Suppressor macrophage (primary cell): ENCODE measurements at places on chromosomes 1 and 21.

- DNase-seq: peak; percentile 92
These were observed 1.1 kb upstream of the ZNF496 start for GRCh38 chr1:247332623-247333361.

DNA sequence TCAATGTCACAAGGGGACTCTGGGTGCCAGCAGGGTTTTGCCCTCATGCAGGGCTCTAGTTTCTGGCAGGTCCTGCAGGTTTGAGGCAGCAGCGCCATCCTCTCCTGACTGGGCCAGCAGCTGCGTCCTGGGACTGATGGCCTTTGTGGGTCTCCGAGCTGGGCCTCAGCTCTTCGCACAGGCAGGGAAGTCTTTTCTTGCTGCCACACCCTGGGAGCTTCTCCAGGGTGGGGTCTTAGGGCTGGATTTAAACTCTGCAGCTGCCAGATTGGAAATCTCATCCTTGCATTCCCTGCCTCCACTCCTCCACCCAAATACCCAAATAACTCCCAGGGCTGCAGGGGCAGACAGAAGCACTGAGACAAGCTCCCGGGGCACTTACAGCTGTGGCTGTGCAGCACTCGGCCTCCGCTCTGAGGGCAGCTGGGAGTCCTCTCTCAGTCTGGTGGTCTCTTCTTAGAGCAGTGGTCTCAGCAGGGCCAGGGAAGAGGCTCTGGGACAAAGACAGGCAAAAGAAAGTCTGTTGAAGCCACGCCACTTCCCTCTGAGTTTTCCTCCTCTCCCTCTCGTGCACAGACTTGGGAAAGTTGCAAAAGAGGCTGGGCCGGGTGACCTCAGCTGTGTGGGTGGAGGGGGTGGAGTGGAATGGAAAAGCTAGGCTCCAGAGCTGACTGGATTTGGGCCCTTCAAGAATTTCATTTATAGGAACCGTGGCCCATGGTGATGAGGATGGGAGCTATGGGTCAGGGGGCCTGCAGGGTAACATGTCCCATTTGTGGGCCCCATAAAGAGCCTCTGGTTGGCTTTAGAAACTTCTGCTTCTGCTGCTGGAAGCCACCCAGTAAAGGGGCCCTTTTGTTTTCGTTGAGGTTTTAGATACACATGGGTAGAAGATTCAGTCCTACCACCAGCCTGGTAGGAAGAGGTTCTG is at the start of gene RAB7B:
Gene RAB7B (minus strand): TSS at position 525 of the 931 bp plus-strand sequence. CDS start 9,260 bp downstream, outside the sequence.
- DNase-seq: peak; percentile 92

DNA sequence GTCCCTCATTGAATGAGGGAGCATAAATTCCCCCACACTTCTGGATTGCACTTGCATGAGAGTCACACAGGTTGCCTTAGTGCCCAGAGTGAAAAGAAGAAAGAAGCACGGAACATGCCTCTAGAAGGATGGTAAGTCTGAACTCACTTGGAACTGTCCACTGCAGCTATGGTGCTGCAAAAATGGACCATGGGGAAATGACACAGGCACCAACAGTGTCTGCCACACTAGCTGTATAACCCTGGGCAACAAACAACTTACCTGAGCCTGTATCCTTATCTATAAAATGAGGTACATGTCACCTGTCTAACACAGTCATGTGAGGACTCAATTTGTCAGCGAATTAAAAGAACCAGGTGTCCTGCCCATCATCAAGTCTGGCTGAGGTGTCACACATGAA is 50.7 kb downstream of the PALMD start:
- no peak for DNase-seq

- no peak for DNase-seq
These were observed 13.0 kb downstream of the CAMSAP2 start for GRCh38 chr1:200751717-200752116.

GRCh38 chr1:33241866-33242265 is 14.4 kb upstream of the ZNF362 start:
- DNase-seq: no peak

DNA sequence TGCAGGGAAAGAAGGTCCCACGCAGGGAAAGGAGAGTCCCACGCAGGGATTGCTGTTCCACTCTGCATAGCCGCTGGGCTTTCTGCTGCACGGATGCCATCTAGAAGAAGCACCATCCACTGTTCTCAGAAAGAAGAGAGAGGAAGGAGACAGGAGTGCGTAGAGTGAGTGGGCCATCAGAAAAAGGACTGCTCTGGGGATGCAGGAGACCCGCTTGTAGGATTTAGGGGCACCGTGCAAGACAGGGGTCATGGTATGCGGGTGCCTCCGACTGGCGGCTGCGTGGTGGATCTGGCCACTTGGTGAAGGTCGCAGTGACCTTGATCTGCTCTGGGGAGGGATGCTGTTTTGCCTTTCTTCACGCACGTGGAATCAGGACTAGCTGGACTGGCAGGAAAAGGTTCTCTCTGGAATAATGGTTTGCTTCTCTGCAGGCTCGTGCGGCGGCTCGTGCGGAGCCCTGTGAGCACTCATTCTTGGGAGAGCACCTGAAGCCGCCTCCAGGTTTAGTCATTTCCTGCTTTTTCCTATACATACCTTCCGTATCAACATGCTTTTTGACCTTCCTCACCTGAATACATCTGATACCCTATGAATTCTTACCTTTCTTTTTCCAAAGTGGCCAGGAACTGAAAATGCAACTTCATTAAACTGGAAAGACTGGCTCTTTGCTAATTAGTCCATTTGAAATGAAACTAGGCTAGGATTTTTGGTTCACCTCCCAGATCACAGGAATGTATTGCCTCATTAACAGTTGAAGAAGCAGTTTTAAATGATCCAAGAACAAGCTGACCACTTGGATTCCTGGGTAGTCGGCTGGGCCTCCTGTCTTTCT is 181.6 kb downstream of the KIF26B start:
- DNase-seq: no peak

GRCh38 chr21:42669041-42669440 is 15.6 kb downstream of the PDE9A start:
- DNase-seq: no peak

DNA sequence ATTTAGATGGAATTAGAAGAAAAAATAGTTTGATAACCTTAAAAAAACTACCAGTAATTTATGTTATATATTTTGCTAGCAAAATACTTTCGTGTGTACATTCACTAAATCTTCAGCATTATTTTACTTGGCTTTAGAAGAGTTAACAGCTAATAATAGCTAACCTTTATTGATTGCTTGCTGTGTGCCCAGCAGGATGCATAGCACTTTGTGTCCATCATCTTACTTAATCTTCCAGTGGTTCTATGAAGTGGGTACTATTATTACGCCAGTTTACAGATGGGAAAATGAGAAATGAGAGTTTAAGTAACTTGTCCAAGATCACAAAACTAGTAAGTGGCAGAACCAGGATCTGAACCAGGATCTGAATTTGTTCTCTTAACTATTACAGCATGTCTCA is 41.7 kb upstream of the GPR25 start:
- no peak for DNase-seq

DNA sequence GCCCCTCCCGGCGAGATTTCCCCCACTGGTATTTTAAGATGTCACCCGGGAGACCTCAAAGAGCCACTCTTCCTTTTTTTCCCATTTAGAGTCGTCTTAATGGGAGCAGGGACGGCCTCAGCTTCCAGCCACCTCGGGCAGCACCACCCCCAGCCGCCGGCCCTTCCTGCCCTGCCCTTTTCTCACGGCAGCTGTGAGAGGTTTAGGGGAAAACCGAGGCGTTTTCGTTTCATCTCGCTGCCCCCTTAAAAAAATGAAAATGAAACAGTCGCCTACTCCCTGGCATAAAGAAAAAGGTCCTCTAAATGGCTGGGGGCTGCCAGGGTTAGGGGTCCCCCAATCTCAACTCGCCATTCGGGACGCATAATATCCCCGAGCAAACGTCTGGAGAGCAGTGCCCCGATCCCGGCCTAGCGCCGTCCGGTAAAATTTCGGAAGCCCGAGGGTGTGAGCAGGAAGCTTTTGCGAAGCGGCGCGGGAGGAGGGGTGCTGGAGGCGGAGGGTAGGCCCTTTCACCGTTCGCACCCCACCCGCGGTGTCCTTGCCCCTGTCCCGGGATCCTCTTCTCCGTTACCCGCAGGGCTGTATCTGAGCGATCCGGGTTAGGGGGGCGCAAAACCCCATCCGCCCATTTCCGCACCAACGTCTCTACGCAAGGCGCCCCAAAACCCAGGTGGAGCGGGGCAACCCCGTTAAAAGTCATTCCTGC is 1.2 kb downstream of the RUNX3 start:
- DNase-seq: peak; percentile 83

DNA sequence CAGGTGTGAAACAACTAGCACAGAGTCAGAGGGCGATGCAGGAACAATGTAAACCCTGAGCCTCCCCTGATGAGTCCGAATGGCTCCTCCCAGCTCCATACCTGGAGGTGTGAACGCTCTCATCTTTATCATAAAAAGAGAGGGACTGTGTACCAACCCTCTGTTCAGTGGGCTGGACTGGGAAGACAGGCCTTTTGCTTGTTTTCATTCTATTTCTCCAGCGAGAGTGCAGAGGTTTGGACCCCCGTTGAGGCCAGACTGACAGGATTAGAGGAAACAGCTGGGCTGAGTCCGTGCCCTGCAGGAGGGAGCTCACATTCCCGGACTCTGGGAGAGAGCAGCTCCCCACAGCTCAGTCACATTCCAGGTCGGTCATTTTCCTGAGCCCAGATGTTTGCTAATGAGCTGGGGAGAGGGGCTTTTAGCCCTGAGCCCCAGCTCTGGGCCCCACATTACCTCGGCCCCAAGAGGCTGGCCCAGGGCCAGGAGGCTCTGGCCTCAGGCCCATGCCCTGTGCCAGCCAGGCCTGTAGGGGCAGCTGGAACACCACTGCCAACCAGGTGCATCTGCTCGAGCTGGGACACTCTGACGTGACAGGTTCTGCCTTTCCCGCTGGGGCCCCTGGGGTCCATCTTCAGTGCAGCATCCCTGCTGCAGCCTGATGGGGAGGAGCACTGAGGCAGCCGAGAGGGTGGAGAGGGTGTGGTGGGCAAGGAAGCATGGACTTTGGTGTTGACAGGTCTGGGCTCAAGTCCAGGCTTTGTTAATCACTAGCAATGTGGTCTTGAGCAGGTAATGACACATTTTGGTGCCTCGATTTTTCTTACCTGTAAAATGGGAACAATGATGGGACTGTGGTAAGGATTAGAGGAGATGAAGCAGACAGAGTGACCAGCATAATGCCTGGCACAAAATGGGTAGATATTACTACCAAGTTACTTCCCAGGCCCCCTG is 3.5 kb upstream of the NBL1 start:
- no peak for DNase-seq

DNA sequence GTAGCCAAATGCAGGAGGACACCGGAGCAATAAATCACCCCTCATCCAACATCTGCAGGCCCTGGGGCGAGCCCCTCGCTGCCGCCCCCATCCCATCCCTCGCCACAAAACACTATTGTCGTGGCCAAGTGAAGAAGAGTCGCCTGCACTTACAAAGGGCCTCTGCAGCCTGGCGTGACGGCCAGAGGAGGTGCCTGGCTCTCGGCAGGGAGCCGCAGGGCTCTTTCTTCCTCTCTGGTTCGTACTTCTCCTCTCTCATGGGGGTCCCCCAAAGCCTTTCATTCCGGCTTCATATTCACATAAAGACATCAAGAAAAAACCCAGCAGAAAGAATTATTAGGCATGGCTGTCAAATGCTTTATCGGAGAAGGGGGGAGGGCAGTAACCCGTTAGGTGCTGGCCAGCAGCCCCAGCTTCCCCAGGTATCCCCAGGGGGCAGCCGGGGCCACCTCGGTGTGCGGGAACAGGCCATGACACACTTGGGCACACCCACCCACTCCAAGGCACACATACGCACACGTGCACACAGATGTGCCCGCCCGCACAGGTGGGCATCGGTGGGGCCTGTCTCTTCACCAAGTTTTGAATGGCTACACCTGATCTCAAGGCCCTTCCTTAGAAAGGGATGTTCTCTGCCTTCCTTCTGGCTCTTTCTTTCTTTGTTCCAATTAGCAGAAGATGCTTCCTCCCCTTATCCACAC is 149.1 kb downstream of the PRDM16 start:
- DNase-seq: no peak

DNA sequence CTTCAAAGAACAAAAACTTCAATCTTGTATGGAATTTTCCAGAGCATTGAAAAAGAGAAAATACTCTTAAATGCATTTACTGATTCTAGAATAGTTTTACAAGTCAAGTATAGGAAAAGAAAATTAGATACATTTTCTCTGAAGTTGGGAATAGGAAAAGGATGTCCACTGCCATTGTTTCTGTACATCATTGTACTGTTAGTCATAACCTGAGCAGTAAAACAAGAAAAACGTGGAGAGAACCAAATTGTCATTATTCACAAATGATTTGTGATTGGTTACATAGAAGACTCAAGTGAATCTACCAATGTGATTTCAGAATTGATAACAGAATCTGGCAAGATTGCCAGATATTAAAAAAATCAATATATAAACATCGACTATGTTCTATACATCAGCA is 27.4 kb downstream of the PRKACB start:
- DNase-seq: no peak

GRCh38 chr1:232766241-232766890 is 38.9 kb upstream of the MAP10 start:
- DNase-seq: no peak

- DNase-seq: no peak
These were observed 56.6 kb downstream of the ATP1B1 start for GRCh38 chr1:169163059-169163458.

GRCh38 chr21:42438316-42439205 is 34.9 kb downstream of the UBASH3A start:
- no peak for DNase-seq

GRCh38 chr1:116356673-116357072 is 16.4 kb upstream of the ATP1A1 start:
- DNase-seq: peak; percentile 11

- DNase-seq: peak; percentile 64
These were observed 4.4 kb upstream of the ZNF692 start for GRCh38 chr1:248862998-248863881.

- DNase-seq: no peak
These were observed 116.4 kb downstream of the CNIH3 start for GRCh38 chr1:224732377-224733026.

DNA sequence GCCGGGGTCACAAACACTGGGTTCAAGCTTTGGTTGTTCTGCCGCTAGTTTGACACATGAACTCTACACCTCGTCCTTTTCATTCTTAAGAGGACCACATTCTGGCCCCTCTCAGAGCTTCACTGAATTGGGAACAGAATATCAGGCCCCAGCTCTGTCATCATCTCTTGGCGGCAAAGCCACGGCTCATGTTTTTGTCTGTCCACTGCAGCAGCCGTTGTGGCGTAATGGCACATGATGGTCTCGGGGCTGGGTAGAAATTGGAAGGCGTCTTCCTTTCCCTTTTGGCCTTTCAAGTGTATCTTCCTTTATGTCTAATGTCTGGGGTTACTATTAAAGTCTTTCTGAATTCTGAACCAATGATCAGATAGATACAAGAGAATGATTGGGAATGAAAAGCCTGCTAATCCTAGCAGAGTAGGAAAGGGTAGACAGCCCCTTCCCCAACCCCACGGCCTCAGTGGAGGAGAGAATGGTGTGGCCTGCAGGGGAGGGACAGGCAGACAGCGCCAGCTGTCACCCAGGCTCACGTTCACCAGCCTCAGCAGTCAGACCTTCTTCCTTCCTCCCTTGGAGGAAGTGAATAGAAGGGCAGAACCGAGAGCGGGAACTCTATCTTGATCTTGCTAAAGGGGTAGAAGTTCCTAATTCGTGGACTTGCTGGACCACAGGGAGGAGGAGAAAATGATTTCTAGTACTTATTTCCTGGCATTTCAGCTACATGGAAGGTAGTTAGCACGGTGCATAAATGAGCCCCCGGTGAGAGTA is 498.1 kb downstream of the KIF26B start:
- no peak for DNase-seq

GRCh38 chr1:156464335-156464734 is 36.2 kb downstream of the MEF2D start:
- DNase-seq: peak; percentile 31
